ENCODE measurements at places on chromosomes 5 and 9.

- no peak for DNase-seq
Measured at GRCh38 chr9:130639124-130639765, 25.1 kb upstream of the PRDM12 start.

DNA sequence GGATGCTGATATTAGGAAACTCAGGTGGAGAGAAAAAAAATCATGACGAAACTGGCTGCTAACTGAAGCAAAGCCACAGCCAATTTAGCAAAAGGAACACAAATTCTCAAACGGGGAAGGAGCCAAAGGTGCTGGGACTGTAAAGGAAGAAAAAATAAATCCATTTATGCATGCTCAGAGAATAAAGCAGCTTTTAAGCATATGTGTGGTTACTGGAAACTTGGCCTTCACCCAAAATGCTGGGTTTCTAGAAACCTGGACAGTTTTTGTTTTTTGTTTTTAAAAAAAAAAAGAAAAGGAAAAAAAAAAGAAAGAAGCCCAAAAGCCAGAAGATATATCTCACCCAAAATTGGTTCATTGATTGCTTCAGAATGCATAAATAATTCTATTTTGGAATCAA is 8.0 kb downstream of the WHRN start:
- DNase-seq: no peak

DNA sequence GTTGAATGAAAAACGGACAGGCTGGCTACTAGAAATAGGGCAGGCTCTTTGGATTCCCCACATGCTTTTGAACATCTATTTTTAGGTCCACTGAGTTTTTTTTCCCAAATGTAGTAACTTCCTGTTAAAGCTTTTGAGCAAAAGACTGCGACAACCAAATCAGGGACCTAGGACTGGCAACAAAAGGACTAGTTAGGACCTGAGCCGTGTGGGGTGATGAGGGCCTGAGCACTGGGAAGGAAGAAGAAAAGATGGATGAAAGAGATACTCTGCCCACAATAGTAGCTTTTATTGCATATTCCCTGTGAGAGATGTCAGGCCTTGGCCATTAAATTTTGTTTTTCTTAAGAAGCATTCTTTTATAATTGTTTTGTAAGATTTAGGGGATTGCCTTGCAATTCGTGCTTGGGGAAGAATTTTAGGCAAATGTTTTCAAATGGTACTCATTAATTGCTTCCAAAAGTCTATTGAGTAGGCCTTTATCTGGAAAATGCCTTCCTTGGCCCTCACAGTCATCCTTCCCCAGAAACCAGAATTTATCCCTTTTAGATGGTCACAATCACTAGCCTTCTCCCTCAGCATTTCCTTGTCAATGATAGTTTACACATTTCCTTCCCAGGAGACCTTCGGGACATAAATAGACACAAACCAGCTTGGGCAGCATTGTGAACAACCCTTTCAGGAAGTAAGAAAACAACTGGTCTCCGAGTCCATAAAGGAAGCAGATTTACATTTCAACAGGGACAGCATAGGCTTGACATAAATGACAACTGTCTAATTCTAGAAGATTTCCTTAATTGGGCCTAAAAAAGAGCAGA is 166.5 kb downstream of the RMI1 start:
- DNase-seq: no peak

GRCh38 chr5:113280541-113280940 is 154.2 kb downstream of the TSSK1B start:
- no peak for DNase-seq

DNA sequence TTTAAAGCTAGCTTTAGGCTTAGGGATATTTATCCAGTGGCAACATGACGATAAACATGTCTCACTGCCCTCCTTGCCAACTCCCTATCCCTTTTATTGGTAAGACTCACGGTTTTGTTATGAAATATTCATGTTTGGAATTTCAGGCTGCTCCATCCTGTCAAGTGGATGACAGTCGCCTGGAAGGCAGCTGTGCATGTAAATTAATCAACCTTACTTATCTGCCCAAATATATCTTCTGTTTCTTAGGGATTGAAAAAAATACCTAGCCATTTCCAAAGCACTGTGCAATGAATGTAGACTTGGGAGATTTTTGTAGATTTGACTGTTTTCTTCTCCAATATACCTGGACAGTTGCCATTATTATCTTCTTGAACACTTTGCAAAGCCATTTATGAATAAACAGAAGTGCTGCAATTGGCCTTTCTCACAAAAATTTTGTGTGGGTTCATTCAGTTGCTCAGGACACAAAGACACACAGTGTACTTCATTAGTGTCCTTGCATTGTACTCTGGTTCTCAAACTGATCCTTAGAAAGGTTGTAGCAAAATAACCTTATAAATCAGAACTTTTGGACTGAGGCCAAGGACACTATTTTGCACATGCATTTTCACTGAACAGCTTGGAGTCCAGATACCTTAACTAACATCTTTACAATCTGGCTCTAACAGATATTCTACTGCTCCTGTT is 889.4 kb upstream of the SEMA6A start:
- no peak for DNase-seq

Data from fibroblast of mammary gland (primary cell).